ENCODE measurements at places on chromosomes 16 and 17.

GRCh38 chr16:53053967-53054669 lies 673 bp upstream of the CHD9 start:
- peak; percentile 7 for DNase-seq

GRCh38 chr17:42193216-42193968 lies 902 bp downstream of the GHDC start:
- no peak for DNase-seq

DNA sequence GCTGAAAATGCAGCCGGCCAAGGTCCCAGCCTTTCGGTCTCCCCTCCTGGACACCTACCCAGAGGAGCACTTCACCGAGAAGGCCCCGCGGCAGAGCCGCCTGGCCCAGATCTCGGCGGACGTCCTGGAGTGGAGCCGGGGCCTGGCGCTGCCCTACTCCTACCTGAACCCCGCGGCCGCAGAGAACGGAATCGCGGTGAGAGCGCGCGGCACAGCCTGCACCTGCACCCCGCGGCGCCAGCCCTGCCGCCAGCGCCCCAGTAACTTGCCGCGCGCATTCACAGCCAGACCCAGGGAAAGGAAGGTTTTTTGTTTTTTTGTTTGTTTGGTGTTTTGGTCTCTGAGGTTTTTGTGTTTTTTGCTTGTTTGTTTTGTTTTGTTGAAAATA lies 15.2 kb downstream of the ALOX12B start:
- DNase-seq = no peak

DNA sequence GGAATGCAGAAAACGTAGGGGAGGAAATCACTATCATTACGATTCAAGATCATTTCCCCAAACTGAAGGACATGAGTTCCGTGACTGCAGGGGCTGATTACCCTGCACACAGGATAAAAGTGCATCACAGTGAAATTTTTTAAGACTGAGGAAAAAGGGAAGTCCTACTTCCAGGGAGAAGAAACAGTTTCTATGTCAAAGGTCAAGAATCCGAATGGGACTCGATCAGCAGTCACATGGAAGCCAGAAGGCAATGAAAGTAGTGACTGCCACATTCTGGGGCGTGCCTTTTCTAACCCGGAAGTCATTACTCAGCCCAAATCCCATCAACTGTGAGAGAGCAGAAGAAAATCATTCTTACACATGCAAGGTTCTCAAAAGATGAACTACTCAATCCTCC lies 12.1 kb downstream of the ZZEF1 start:
- DNase-seq = no peak

GRCh38 chr17:78376161-78376560 lies 2.3 kb upstream of the PGS1 start:
- no peak for DNase-seq

DNA sequence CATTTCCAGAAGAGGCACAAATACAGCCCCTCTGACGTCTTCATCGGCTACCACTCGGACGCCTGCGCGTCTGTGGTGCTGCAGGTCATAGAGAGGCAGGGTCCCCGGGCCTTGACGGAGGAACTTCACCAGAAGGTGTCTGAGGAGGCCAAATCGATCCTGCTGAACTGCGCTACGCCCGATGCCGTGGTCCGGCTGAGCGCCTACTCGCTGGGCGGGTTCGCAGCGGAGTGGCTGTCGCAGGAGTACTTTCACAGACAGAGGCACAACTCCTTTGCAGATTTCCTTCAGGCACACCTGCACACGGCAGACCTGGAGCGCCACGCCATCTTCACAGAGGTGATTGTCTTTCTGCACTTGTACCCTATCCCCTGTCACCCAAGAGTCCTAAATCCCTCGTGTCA lies 67.0 kb upstream of the ENDOV start:
- DNase-seq = no peak

- no peak for DNase-seq
These were observed 316.6 kb downstream of the CDH13 start for GRCh38 chr16:82943371-82943770.

DNA sequence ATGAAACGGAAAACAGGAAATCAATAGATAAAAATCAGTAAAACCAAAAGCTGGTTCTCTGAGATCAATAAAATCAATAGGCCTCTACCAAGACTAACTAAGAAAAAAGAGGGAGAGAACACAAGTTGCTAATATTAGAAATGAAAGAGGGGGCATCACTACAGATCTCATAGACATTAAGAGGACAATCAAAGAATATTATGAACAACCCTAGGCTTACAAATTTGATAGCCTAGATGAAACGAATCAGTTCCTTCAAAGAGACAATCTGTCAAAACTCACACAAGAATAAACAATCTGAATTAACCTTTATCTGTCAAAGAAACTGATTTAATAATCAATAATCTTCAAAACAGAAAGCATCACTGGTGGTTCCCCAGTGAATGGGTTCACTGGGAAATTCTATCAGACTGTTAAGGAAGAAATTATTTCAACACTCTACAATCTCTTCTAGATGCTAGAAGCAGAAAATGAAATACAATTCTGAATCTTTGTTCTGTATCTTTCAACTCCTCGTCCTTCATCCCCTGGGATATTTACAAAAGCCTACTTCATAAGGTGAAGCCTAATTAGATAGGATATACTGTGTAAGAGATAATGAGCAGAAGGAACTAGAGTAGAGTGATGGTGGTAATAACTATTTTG lies 4.4 kb downstream of the ABCA9 start:
- no peak for DNase-seq

DNA sequence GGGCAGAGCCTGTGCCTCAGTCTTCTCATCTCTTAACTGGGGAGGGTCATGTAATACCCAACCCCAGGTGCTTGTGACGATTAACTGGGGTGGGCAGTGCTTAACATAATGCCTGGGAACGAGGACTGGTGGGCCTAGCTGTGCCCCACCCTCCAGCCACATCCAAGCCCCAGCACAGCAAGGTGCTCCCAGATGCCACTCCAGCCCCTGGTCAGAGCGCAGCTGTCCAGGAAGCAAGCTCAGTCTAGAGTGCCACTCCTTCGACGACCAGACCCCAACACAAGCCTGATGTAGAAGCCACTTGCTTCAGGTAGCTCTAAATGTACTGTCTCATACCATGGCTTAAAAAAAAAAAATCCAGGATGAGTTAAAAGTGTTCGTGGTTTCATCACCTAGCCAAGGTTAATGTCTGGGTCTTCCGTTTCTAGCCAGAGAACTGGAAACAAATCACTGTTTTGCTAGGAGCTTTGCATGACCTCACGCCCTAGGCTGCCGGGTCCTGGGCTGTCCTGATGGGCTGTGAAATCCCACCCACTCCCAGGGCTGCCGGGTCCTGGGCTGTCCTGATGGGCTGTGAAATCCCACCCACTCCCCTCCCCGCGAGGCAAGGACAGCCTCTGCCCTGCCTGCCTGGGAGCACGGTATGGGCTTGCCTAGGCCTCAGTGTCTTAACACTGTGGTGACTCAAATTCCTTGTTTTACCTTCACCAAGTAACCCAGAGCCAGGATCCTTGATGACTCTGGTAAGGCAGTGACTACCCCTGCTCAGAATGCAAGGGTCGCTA lies 7.7 kb downstream of the MIEF2 start:
- no peak for DNase-seq

GRCh38 chr17:44907729-44908470 lies 7.4 kb downstream of the GFAP start:
- DNase-seq = no peak

- no peak for DNase-seq
These were observed 112.4 kb upstream of the CDH5 start for GRCh38 chr16:66254106-66254505.

DNA sequence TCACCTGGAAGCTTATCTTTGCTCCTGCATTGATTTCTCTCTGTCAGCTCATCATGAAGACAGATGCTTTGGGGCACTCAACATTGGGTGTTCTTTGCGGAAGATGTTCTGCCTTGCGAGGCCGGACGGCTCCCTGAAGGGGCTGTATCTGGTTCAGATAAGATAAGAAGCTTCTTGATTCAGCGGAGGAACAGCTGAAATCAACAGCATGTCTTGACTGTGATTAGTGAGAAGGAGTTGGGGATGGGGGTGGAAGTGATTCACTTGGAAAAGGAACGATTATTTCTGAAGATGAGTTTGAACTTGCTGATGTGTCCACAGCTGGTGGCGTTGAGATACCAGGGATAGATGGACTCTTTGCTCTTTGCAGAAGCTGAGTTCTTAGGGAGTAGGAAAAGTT lies 126.9 kb upstream of the WSCD1 start:
- DNase-seq = no peak

DNA sequence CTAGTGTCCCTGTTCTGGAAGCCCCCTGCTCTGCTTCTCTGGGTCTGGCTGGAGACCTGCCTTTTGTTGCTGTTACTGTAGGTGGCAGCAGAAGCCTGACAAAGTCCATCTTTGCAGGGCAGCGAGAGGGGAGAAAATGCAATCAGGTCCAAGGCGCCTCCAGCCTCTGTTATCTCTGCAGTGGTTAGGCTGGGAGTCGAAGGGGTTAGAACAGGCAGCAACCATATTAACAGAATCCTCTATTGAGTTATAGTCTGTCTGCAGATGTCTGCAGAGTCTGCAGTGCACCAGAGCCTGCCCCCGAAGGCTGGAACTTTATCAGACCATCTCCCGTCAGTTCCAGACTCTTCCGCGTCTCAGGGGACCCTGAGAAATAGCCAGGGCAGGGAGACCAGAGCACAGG lies 404.9 kb upstream of the EEF2KMT start:
- DNase-seq = no peak

GRCh38 chr16:57711346-57711745 lies 16.7 kb downstream of the DRC7 start:
- no peak for DNase-seq

DNA sequence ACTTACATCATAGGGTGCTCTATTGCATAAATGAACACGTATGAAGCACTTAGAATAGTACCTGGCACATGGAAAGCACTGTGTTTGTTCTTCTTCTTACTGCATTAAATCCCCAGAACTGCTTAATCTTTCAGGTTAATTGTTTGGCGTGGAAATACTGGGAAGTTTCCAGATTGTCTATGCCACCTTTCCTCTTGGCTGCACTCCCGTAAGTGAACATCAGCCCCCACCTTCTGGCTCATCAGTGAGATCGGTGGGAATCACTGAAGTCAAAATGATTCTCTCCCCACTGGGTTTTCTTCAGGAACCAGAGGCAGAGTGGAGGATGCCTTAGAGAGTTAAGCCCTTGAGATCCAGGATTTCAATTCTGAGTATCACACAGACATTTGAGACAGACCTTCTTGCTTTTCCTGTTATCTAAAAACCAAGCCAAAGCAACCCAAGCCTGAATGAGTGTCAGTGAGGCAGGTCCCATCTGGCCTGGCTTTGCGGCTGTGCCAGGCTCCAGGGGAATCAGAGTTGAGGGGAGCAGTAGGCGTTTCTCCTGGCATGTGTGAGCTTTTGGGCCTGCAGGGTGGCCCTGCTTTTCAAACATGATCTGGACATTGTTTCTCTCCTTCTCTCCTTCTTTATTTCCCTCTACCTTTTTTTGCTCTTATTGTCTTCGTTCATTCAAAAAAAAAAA lies 59.1 kb downstream of the OTOA start:
- DNase-seq = no peak

- no peak for DNase-seq
These were observed 28.1 kb downstream of the TTYH2 start for GRCh38 chr17:74241431-74241830.

DNA sequence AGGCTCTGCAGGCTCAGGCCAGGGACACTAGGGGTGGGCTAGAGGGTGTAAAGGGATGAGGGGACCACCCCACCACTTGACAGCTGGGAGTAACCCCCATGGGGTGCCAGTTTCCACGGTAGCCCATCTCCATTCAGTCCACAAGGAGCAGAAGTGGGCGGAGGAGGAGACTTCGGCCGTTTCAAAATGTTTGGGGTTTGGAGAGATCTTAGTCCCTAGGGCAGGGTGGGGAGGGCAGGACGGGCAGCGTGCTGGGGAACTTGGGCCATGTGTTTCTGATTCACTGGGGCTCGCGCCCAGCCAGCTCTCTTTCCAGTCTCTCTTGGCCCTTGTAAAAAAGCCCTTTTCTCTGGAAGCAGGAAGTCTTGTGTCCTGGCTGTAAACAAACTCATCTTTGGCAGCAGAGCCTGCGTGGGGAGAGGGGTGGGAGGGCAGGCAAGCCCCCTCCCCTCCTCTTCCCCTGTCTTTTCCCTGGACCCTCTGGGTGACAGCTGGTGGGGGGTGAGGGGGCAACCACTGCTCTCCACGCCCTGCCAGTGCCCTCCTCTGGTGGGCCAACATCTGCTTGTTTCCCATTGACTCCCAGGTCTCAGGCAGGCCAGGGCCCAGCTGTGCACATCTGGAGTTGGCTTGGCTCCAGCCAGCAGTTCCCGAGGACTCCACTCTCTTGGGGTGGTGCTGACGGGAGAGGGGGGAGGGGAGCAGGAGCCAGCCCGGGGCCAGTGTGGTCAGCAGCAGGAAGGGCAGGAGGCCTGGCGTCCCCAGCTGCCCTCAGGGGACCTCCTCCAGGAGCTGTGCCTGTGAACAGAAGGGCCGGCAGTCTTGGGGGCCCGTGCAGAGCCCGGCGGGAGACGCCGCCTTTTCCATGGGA lies 8.1 kb downstream of the CYGB start:
- no peak for DNase-seq

DNA sequence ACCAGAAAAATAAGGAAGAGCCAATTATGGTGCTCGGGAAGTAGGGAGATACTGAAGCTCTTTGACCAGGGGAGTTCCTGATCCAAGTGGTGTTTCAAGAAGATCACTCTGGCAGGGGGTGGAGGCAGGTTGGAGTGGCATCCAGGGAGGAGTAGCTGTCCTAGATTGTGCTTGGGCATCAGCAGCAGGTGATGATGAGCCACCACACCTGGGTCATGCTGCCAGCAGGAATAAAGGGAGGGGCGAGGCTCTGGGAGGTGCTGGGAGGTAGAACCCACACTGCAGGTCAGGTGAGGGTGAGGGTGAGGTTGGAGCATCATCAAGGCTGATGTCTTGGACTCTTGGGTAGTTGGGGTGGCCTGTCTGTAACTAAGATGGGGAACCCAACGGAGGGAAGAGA lies 35.4 kb upstream of the ADGRG1 start:
- DNase-seq = no peak

DNA sequence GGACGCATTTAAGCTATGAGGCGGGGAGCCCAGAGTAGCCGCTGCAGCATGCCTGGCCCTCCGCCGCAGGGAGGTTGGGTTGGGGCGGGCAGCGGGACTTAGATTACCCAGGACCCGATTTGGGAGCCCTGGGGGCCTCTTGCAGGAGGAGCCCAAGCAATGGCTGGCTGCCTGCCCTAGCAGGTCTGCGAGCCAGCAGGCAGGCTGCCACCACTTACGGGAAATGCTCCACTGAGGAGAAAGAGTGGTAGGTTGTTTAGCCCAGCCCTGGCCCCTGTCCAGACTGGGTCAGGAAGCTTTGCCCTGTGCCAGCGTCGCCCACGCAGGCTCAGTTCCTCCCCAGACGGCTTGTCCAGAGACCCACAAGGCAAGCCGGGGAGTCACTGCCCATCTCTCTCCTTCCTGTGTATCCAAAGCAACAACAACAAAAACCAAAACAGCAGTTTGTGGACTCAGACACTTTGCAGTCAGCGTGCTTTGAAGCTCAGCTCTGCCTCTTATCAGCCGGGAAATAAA lies 10.3 kb upstream of the TVP23A start:
- peak; percentile 14 for DNase-seq

GRCh38 chr16:3590736-3591435 lies 13.7 kb upstream of the NLRC3 start:
- DNase-seq = no peak

Measured in SHP77 treated with DMSO at 0.1 percent for 48 hours (cell line).